ENCODE measurements at places on chromosomes 16 and 17. TPM values are rescaled to one million over a fixed set of nuclear protein-coding genes. Genes with fewer than 3 reads are reported as not detected.

Gene EME2
- 4.3 TPM for total RNA-seq

Gene PLK1
- total RNA-seq: 14.3 TPM

Gene NGFR
- total RNA-seq: 0.13 TPM

Gene NOMO2
- 110 TPM for total RNA-seq

Gene MC1R
- 14.3 TPM for total RNA-seq

Gene SENP3
- total RNA-seq: 113 TPM

Gene NECAB2
- 0.43 TPM for total RNA-seq

Gene TPSAB1
- total RNA-seq: not detected

Gene UNC45B
- not detected for total RNA-seq

Gene TEKT1
- total RNA-seq: not detected

Gene RSPRY1
- 18.2 TPM for total RNA-seq

Gene PARD6A
- total RNA-seq: 0.51 TPM

Data from SK-MEL-5 (cell line).